ENCODE measurements at places on chromosomes 12 and 14.

DNA sequence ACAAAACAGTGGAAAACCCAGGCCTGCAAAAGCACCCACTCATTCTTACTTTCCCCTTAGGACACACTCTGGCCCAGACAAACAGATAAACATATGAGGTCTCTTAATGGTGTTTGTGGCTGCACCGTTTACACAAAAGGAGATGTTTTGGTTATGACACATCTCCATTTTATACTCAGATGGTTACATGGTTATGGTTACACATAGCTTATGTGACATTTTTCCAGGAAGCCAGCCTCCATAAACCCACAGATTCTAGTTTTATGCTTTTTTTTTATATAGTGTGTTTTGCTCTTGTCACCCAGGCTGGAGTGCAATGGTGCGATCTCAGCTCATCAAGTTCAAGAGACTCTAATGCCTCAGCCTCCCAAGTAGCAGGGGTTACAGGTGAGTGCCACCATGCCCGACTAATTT, 3.5 kb upstream of the KLRD1 start:
- DNase-seq = no peak

GRCh38 chr14:79356040-79356439, 855.3 kb downstream of the DIO2 start:
- DNase-seq = no peak

DNA sequence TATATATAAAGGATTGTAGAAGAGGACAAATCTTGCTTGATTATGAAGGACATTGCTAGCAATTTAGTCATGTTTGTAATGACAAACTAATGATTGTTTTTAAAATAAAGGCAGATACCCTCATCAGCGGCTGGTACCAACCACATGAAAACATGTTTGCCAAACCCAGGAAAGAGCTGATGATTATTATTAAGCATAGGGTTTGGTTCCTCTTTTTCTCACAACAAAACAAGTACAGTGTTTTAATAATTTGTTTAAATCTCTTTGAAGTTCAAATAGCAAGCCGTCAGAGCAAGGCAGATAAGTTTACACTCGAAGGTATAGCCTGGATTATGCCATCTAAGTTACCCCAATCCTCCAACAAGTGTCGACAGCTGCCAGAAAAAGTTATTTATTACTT, 5.3 kb upstream of the SINHCAF start:
- no peak for DNase-seq

GRCh38 chr12:96414637-96415036, 14.4 kb upstream of the CDK17 start:
- DNase-seq = no peak

DNA sequence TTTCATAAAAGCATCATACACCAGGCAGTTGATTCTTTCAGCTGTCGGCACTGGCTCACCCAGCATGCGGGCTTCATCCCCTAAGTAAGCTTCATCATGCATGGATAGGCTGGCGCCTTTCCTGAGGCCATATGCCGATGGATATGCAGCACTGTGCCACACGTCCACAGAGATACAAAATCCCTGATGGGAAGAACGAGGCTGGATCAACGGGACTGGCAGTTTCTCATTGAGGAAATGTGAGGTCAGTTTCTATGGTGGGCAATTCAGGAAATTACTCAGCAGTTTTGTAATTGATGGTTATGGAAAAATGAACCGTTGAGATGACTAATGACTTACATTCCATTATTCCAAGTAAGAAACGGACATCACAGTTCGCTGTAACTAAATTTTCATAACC, 453.8 kb downstream of the TMEM121 start:
- DNase-seq = no peak

- no peak for DNase-seq
Observed at GRCh38 chr12:88643685-88644084, 63.4 kb upstream of the KITLG start.

- no peak for DNase-seq
Observed at GRCh38 chr14:69632593-69633151, 21.3 kb downstream of the SUSD6 start.

- DNase-seq = no peak
Observed at GRCh38 chr12:69096669-69097335, 142.6 kb upstream of the CPSF6 start.

- DNase-seq = no peak
Observed at GRCh38 chr14:50947446-50947845, 3.2 kb upstream of the PYGL start.

- DNase-seq = no peak
Observed at GRCh38 chr14:104228716-104229533, 90.5 kb downstream of the KIF26A start.

GRCh38 chr12:7113389-7113871, 4.4 kb upstream of the C1RL start:
- no peak for DNase-seq

GRCh38 chr12:28974166-28974565, 174.9 kb upstream of the FAR2 start:
- no peak for DNase-seq

DNA sequence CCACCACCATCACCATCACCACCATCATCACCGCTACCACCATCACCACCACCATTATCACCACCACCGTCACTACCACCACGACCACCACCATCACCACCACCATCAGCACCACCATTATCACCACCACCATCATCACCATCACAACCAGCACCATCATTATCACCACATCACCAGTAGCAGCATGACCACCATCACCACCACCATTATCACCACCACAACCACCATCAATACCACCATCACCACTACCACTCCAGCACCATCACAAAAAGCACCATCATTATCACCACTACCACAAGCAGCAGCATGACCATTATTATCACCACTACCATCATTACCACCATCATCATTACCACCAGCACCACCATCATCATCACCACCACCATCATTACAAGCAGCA, 62.1 kb downstream of the MVK start:
- DNase-seq = no peak

- peak; percentile 1 for DNase-seq
Observed at GRCh38 chr14:35883677-35884293, 57.6 kb downstream of the BRMS1L start.

- peak; percentile 50 for DNase-seq
Observed at GRCh38 chr14:106657460-106657859, 1131.1 kb downstream of the TMEM121 start.

DNA sequence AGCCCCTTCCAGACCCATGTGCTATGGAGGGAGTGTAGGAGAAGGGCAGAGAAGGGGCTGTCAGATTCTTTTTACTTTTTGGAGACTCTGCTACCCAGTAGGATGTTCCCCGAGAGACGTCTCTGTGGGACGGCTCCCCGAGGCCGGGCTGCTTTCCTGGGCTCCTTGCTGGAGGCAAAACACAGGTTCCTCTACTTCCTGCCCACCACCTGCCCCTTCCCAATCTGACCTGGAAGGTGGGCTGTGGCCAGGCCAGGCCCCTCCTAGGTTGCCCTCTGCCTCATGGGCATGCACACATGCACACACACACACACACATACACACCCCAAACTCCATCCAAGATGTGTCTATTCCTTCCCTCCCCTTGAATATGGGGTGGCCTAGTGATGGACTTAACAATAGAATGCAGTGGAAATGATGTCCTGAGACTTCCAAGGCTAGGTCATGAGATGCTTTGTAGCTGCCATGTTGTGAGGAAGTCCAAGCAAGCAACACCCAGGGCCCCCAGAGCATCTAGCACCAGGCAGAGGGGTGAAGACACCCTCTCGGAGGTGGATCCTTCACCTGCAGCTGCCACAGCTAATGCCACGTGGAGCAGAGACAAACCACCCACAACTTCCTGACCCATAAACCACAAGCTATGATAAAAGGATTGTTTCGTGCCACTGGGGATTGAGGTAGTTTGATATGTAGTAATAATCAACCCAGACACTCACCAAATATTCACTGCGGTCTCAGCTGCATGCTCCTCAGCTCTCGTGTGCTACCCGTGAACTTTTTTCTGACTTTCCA, 1.6 kb upstream of the ASB2 start:
- DNase-seq = peak; percentile 67

- no peak for DNase-seq
Observed at GRCh38 chr12:50052964-50053363, 4.4 kb upstream of the ASIC1 start.

GRCh38 chr14:88791629-88792472, 902 bp downstream of the EML5 start:
- DNase-seq = peak; percentile 26

DNA sequence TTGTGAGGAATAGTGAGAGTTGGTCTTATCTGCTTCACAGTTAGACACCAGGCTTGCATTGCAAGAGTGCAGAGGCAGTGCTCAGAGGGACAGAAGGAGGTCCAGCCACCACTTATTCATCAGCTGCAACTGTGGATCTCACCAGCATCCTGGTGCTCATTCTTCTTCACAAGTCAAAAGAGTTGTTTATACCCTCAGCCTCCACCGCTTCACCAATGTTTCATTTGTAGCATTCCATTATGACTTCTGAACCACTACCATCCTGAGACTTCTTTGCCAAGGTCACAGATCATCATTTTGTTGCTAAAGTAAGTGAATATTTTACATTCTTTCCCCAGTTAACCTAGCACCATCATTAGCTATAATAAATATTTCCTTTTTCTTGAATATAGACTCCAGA, 230.5 kb upstream of the KITLG start:
- no peak for DNase-seq

GRCh38 chr12:106101803-106102202, 37.0 kb downstream of the NUAK1 start:
- DNase-seq = no peak

- no peak for DNase-seq
Observed at GRCh38 chr14:67622675-67623074, 3.0 kb downstream of the ARG2 start.

DNA sequence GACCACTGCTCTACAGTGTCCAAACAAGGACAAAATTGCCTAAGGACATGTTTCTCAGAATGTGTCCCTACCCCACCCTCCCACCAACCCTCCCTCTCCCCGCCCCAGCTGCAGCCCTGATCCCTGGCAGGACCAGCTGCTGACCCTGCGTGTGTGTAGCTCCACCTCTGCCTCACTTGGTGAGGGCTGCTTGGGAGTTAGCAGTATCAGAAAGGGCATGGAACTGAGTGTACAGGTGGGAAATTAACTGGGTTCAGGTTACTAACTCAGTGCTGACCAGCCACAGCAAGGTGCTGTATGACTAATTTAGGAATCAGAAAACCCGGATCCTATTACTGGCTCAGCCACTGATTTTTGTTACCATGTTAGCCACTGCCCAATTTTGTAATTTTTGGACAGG, 11.3 kb upstream of the PLEKHD1 start:
- no peak for DNase-seq

Data from activated CD4-positive, alpha-beta T cell treated with anti-CD3 and anti-CD28 coated beads for 24 hours (primary cell).